NCI-H1092 (cell line): ENCODE measurements at places on chromosomes 6 and 20.

- DNase-seq: no peak
These were observed 58.0 kb downstream of the TBXT start for GRCh38 chr6:166109608-166110007.

- DNase-seq: no peak
These were observed 628 bp downstream of the NKAIN4 start for GRCh38 chr20:63253438-63254231.

- DNase-seq: no peak
These were observed 54.6 kb downstream of the GMDS start for GRCh38 chr6:2190661-2191389.

GRCh38 chr20:5670874-5671273 lies 79.3 kb upstream of the SHLD1 start:
- DNase-seq: no peak

DNA sequence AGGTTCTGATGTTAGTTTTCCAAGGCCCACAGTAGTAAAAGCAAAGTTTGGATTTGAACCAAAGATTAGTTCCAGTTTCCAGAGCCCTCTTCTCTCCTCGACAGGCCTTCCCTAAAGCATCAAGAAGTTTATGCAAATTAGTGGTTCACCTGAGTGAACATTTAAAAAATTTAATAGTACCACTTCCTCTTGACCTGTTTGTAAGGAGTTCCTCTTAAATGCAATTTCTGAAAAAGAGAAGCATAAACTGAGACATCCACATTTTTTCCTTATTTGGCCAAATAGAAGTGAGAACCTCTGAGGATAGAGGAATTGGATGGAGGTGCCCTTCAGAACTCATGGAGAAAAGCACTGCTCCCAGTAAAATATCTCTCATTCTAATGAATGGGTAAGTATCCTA lies 1.2 kb upstream of the DSE start:
- DNase-seq: no peak

- DNase-seq: no peak
These were observed 23.1 kb upstream of the VIP start for GRCh38 chr6:152727507-152727906.

- DNase-seq: no peak
These were observed 42.7 kb upstream of the CEP162 start for GRCh38 chr6:84269947-84270733.

- DNase-seq: peak; percentile 78
These were observed 37.5 kb upstream of the IER3 start for GRCh38 chr6:30781743-30782424.

DNA sequence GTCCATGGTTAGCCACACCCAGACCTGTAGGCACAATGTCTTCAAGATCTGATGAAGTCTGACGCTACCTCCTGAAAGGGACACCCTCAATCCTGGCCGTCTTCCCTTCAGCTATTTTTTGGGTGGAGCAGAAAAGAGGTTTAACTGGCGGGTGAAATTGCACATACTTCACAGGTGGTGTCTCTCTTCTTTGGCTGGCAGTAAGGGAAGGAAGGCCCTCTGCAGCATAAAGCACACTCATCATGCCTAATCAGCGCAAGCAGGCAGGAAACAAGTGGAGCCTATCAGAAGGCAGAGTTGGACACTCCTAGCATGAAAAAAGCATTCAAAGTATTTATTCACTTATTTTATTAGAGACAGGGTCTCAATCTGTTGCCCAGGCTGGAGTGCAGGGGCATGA lies 32.9 kb downstream of the PNLDC1 start:
- DNase-seq: no peak

- no peak for DNase-seq
These were observed 298.9 kb downstream of the TFAP2C start for GRCh38 chr20:56928007-56928406.

DNA sequence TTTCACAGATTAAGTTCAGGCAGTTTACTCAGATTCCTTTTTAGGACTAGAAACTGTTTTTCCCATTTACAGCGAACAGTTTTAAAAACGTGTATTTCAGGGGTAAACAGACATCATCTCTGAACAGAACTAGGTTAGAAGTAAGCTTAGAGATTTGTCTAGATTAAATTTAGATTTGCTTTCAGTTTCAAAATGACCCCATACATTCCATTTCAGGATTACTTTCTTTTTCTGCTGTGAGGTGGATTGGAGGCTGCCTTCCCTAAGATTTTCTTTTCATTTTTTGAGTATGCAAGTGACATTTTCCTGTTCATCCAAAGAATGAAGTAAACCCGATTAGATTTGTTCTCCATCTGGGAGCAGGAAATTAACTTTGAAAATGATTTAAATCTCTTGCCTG lies 747.2 kb downstream of the KHDRBS2 start:
- DNase-seq: no peak

- peak; percentile 54 for DNase-seq
These were observed 114.4 kb upstream of the PRND start for GRCh38 chr20:4607287-4607713.

DNA sequence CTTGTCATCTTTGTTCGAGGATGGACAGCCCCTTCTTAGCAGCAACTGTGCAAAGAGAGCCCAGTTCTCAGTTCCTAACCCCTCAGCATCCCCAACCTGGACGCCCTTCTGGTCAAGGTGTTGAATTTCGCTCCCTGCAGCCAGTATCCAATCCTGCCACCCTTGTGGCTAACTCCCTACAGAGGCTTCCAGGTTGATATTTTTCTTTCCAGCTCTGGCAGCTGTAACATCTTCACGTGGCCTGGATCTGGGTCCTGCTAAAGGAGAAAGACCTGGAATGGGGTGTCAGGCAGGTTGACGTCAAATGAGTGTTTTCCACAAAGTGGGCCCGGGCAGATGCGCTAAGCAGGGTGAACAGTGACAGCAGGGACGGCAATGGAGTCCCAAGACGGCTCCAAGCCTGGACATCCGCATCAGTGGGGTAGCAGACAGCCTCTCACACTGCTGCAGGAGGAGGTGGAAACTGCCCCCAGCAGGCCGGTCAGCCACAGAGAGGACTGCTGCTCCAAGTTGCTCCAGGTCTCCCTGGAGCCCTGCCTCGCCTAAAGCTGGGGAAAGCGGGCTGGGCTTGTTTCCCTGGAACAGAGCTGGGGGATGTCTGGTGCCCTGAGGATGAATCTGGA lies 1.0 kb upstream of the YTHDF1 start:
- no peak for DNase-seq

DNA sequence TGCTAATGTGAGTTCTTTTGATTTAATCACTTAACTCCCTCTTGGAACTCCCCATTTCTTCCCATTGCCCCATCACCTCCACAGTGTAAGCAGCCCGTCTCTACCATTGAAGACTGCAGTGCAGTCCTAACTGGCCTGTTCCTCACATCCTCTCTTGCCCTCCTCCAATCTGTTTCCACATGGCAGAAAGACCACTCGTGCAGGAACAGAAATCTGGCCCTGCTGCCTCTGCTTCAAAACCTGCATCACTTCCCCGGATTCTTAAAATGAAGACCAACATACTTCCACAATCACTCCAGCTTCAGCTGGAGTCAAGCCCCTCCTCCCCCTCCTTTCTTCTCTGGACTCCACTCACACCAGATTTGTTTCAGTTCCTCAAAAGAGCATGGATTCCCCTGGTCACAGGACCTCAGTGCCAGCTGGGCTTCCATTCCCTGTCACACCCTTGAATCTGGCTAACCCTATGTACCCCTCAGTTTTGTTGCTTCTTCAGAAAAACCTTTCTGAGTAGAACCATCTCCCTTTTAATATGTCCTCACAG lies 802.3 kb downstream of the MAFB start:
- DNase-seq: no peak

DNA sequence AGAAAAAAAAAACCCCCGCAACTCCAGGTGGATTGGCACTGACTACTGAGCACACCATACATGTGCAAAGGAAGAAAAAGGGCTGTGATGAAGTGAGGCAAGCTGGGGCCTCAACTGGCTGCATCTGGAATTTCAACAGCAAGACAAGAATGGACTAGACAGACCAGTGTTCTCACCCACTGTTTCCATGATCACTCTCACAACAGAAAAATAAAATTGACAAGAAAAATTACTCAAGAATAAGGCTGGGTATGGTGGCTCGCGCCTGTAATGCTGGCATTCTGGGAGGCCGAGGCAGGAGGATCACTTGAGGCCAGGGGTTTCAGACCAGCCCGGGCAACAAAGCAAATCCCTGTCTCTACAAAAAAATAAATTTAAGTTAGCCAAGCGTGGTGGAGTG lies 18.8 kb downstream of the ZNF217 start:
- no peak for DNase-seq

GRCh38 chr20:50813101-50813643 lies 18.3 kb downstream of the BCAS4 start:
- DNase-seq: no peak

DNA sequence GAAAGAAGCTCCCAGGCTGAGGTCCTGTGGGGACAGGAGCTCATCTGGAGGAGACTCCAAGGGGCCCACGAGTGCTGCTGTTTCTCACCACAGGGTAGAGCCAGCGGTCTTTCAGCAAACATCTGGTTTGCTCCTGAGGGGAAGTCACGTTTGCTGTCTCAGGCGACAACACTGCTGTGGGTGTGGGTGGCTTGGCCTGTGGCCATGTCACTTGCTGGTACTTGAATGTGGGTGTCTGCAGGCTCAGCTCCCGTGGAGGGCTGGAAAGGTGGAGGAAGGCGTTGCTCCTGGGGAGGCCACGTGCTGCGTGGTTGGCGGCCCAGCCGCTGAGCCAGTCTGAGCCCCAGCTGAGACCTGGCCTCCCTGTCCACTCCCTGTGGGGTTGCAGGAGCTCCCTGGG lies 52.8 kb upstream of the MPC1 start:
- DNase-seq: no peak

GRCh38 chr6:76888351-76888750 lies 574.9 kb downstream of the HTR1B start:
- DNase-seq: no peak

DNA sequence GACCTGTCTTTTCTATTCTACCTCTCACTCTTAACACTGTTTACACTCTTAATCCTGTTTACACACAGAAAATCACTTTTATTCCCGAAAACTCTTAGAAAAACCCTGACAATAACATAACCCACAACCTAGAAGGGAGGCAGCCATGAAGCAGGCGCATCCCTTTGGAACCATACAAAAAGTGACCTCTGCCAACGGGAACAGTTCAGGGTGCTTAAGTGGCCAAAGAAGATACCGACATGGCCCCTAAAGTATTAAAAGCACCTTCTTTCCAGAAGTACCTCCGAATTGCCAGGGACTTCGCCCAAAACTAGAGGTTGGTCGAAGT lies 490 bp downstream of the MMUT start:
- no peak for DNase-seq

DNA sequence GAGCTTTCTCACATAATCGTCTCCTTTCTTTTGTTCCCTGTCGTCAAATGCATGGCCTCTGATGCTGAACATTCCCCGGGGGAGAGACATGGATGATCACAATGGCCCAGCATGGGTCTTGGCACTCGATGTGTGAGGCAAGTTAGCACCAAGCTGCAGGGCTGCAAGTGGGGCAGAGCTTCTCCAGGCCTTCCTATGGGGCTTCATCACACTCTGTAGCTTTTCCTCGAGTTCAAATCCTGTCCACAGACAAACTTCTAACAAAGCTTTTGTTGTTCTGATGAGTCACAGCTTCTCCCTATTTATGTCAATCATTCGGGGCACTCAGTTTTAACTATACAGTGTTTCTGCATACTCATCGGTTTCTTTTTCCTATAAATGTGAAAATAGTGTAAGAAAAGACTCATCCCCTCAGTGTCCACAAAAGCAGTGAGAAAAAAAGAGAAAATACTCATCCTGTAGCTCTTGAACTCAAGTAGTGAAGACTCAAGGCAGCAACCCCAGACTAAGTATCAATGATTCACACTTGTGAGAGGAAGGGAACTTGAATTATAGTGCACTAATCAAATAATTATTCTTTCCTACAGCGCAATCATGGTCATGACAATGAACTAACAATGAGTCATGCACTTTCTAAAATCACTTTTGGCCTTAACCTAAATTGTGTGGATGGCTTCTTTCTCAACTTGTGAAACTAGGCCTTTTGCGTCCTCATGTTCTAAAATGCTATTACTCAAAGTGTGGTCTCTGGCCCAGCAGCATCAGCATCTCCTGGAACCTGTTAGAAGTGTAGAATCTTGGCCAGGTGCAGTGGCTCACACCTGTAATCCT lies 68.4 kb upstream of the NOX3 start:
- no peak for DNase-seq

DNA sequence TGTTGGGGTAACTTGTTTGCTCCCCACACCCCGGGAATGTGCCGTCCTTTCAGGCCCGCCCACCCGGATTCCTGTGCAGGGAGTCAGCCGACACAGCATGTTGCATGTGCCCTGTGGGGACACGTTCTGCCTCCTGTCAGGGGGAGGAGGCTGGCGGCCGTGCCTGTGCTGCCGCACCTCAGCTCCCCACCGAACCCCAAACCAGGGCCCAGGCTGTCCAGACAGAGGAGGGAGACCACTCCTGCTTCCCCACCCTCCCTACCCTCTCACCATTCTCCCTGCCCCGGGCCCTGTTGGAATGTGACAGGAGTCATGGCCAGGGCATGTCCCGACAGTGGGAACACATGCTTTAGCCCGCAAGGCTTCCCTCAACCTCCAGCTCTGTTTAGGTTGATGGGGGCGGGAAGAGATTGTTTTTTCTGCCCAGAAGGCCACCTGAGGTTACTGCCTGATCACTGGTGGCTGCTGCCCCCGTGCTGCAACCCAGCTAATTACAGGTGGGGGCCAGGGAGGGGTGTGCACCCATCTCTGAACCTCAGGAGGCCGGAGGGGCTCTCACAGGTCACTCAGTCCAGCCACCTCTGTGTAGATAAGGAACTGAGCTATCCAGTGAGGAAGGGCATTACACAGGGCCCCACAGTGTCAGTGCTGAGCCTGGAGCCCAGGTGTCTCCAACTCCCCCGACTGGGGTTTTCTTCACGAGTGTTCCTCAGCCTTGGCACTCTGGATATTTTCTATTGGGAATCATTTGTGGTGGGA lies 13.6 kb downstream of the LRRC73 start:
- no peak for DNase-seq

- DNase-seq: no peak
These were observed 105.9 kb upstream of the FOXC1 start for GRCh38 chr6:1503811-1504210.

GRCh38 chr6:72940265-72940664 lies 285.0 kb downstream of the KHDC1L start:
- DNase-seq: no peak

- DNase-seq: no peak
These were observed 1.5 kb upstream of the FAM83D start for GRCh38 chr20:38924718-38925117.

GRCh38 chr20:35917077-35917476 lies 37.2 kb downstream of the SCAND1 start:
- no peak for DNase-seq

DNA sequence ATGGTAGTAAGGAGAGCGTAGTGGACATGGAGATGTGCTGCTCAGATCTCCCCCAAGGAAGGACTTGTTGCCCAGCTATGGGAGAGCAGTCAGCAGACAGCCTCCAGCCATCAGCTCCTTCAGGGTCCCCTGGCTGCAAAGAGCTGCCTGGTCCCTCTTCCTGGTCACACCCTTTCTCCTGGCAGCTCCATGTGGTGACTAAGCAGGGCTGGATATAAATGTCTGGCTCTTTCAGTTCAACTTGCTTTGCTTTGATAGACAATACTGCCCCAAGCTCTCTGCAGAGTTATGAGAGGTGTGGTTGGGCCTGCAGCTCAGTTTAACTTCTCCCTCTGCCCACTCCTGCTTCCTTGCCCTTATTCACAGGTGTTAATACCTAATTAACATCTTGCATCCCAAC lies 64.1 kb upstream of the DDR1 start:
- DNase-seq: no peak

- DNase-seq: no peak
These were observed 1249.0 kb upstream of the CITED2 start for GRCh38 chr6:140623498-140623897.

GRCh38 chr6:46357591-46357990 lies 133.7 kb downstream of the RCAN2 start:
- no peak for DNase-seq

GRCh38 chr6:142530566-142530965 lies 228.8 kb downstream of the ADGRG6 start:
- no peak for DNase-seq
